ENCODE measurements at places on chromosomes 5 and 9. TPM values are rescaled to one million over a fixed set of nuclear protein-coding genes. Genes with fewer than 3 reads are reported as not detected.

PCDHGA7 gene
- polyA plus RNA-seq, result 0.11 TPM

LECT2 gene
- not detected for polyA plus RNA-seq

ENTPD2 gene
- 1.6 TPM for polyA plus RNA-seq

DMAC1 gene
- polyA plus RNA-seq, result 8.8 TPM

SPINK13 gene
- not detected for polyA plus RNA-seq

OLFM1 gene
- 24.8 TPM for polyA plus RNA-seq

PNPLA7 gene
- 23.4 TPM for polyA plus RNA-seq

ZNG1C gene
- polyA plus RNA-seq, result 14.1 TPM

BTNL8 gene
- 0.14 TPM for polyA plus RNA-seq

Measured in adipose tissue (tissue), 3 donors.